ENCODE measurements at places on chromosomes 1 and 21.

DNA sequence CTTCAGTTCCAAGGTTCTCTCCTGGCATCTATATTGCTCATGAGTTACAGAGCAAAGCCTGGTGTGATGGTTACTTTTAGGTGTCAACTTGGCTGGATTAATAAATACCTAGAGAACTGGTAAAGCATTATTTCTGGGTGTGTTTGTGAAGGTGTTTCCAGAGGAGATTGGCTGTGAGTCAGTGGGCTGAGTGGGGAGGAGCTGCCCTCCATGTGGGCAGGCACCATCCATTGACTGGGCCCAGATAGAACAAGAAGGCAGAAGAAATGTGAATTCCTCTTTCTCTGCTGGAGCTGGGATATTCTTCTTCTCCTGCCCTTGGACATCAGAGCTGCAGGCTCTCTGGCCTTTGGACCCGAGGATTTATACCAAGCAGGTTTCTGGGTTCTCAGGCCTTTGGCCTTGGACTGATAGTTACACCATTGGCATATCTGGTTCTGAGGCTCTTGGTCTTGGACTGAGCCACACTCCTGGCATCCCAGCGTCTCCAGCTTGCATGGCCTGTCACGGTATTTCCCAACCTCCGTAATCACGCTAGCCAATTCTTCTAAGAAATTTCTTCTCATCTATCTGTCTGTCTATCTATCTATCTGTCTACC lies 44.5 kb downstream of the B3GALT5 start:
- no peaks in the 10 kb centered on the region for H3K4me1 ChIP-seq
- H3K27ac ChIP-seq, result no peak overlapping the region
- H3K27me3 ChIP-seq, result peaks cover 6% of the 10 kb centered on the region
- no peaks in the 10 kb centered on the region for H3K36me3 ChIP-seq
- H3K4me3 ChIP-seq, result no peak overlapping the region
- no peak for DNase-seq

- peak overlapping the region; percentile 100 for H3K4me3 ChIP-seq
- DNase-seq, result peak; percentile 85
- H3K4me1 ChIP-seq, result peaks cover 52% of the 10 kb centered on the region
- H3K36me3 ChIP-seq, result peaks cover 31% of the 10 kb centered on the region
- peak overlapping the region; percentile 99 for H3K27ac ChIP-seq
Observed at GRCh38 chr1:207050480-207051190, 373 bp downstream of the YOD1 start.

DNA sequence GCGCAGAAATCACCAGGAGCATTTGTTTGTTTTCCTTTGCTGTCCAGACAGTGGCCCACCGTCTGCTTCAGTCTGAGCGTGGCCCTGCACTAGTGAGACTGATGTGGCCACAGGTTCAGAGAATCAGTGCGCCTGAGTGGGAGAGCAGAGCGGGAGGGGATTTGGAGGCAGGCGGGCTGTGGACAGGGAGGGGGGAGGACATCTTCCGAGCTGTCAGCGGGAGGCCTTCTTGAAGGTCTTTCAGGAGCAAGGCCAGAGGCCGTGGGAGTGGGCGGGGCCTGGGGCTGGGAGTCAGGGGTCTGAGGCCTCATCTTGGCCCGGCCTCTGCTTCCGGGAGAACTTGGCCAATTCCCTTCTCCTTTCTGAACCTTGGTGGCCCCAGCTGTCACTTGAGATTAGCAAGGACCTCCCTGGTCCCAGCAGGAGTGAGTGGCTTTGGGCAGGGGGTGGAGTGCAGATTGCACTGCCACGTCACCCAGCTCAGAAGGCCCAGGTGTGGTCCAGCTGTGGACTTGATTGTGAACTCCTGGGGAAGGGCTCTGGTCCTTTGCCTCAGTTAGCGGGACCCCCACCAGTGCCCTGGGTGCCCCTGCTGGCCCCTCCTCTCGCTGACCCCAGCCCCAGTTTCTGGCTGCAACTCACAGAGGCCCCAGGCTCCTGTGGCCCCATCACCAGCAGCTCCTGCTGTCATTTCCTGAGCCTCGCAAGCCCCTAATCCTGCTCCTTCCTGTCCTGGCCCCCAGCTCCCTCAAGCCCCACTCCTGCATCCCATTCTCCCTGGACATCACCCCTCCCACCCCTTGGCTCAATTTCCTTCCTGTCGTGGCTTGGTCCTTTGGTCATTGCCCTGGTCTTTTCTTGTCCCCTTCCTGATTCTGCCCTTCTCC lies 8.4 kb downstream of the TNFRSF1B start:
- peak overlapping the region; percentile 79 for H3K4me3 ChIP-seq
- no peaks in the 10 kb centered on the region for H3K27me3 ChIP-seq
- H3K27ac ChIP-seq, result peak overlapping the region; percentile 99
- H3K4me1 ChIP-seq, result peaks cover 79% of the 10 kb centered on the region

DNA sequence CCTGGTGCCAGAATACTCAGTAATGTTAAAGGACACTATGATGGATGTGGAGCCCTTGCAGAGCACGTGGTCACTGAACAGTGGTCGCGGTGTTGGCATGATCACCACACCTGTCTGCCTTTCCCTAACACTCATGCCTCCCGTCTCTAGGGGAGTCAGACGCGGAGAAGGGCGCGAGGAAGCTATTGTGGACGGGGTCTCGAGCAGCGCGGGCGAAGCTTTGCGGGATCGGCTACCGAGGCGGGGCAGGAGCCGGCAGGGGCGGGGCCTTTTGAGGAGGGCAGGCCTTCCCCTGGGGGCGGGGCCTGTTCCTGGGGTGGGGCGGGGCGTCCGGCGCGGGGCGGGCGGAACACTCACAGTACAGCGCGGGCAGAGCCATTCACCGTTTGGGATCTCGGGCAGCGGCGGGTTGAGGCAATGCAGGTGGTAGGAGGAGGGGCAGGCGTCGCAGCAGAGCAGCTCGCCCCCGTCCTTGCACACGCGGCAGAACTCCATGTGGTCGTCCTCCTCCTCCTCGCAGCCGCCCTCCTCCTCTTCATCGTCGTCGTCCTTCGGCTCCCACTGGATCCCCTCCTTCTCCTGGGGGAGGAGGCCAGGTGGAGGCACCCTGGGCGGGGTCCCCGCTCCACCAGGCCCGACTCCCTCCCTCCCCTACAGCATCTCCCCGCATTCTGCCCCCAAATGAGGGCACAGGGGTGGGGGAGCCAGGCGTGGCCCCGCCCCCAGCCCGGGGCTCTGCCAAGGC lies 31.5 kb downstream of the CHD5 start:
- no peak overlapping the region for H3K27ac ChIP-seq
- H3K27me3 ChIP-seq, result peaks cover 4% of the 10 kb centered on the region
- peak overlapping the region; percentile 52 for H3K4me3 ChIP-seq
- no peaks in the 10 kb centered on the region for H3K36me3 ChIP-seq
- peak; percentile 58 for DNase-seq

- no peaks in the 10 kb centered on the region for H3K27me3 ChIP-seq
- H3K4me3 ChIP-seq, result peak overlapping the region; percentile 49
- peak overlapping the region; percentile 72 for H3K27ac ChIP-seq
- H3K4me1 ChIP-seq, result peaks cover 59% of the 10 kb centered on the region
Observed at GRCh38 chr1:12434174-12434573, 183.8 kb downstream of the DHRS3 start.

GRCh38 chr1:160821627-160822026 lies 25.7 kb downstream of the LY9 start:
- no peak for DNase-seq
- H3K27me3 ChIP-seq, result no peaks in the 10 kb centered on the region
- H3K4me3 ChIP-seq, result no peak overlapping the region
- peaks cover 4% of the 10 kb centered on the region for H3K36me3 ChIP-seq

- no peak overlapping the region for H3K4me3 ChIP-seq
- H3K27ac ChIP-seq, result no peak overlapping the region
- peaks cover 40% of the 10 kb centered on the region for H3K4me1 ChIP-seq
- no peak for DNase-seq
Observed at GRCh38 chr21:45094412-45094811, 20.0 kb downstream of the ADARB1 start.

- no peaks in the 10 kb centered on the region for H3K4me1 ChIP-seq
- DNase-seq, result no peak
- no peak overlapping the region for H3K4me3 ChIP-seq
- no peaks in the 10 kb centered on the region for H3K36me3 ChIP-seq
Observed at GRCh38 chr1:199815947-199816346, 211.6 kb upstream of the NR5A2 start.

- peaks cover 21% of the 10 kb centered on the region for H3K4me1 ChIP-seq
- H3K27me3 ChIP-seq, result no peaks in the 10 kb centered on the region
- DNase-seq, result no peak
- H3K27ac ChIP-seq, result no peak overlapping the region
- no peak overlapping the region for H3K4me3 ChIP-seq
- peaks cover 4% of the 10 kb centered on the region for H3K36me3 ChIP-seq
Observed at GRCh38 chr1:27560268-27561123, 43.4 kb downstream of the AHDC1 start.

DNA sequence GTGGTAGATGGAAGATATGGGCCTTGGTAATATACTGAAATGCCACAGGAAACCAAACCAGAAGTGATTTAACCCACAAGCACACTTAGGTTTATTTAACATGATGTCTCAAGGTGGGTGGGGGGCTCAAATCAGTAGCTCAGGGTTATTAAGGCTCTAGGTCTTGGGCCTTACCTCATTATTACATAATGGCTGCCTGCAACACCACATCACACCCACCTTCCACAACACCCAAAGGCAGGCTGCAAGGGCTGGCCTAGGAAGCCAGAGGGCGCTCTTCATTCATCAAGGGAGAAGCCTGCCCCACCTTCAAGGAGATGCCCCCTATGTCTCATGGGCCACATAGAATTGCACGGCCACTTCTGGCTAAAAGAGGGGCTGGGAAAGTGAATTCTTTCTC lies 6.0 kb downstream of the TFF1 start:
- no peaks in the 10 kb centered on the region for H3K4me1 ChIP-seq
- H3K27ac ChIP-seq, result no peak overlapping the region
- H3K4me3 ChIP-seq, result no peak overlapping the region

- H3K36me3 ChIP-seq, result no peaks in the 10 kb centered on the region
- DNase-seq, result no peak
- H3K4me3 ChIP-seq, result no peak overlapping the region
- H3K27me3 ChIP-seq, result peaks cover 6% of the 10 kb centered on the region
- H3K27ac ChIP-seq, result no peak overlapping the region
Observed at GRCh38 chr1:156833603-156834002, 17.0 kb upstream of the SH2D2A start.

- no peak overlapping the region for H3K4me3 ChIP-seq
- H3K36me3 ChIP-seq, result no peaks in the 10 kb centered on the region
- H3K27ac ChIP-seq, result no peak overlapping the region
- no peak for DNase-seq
Observed at GRCh38 chr21:45408801-45409261, 3.9 kb downstream of the COL18A1 start.

- no peaks in the 10 kb centered on the region for H3K36me3 ChIP-seq
- H3K4me1 ChIP-seq, result no peaks in the 10 kb centered on the region
- H3K27me3 ChIP-seq, result peaks cover 2% of the 10 kb centered on the region
- no peak overlapping the region for H3K27ac ChIP-seq
Observed at GRCh38 chr1:165289556-165289955, 67.0 kb downstream of the LMX1A start.

DNA sequence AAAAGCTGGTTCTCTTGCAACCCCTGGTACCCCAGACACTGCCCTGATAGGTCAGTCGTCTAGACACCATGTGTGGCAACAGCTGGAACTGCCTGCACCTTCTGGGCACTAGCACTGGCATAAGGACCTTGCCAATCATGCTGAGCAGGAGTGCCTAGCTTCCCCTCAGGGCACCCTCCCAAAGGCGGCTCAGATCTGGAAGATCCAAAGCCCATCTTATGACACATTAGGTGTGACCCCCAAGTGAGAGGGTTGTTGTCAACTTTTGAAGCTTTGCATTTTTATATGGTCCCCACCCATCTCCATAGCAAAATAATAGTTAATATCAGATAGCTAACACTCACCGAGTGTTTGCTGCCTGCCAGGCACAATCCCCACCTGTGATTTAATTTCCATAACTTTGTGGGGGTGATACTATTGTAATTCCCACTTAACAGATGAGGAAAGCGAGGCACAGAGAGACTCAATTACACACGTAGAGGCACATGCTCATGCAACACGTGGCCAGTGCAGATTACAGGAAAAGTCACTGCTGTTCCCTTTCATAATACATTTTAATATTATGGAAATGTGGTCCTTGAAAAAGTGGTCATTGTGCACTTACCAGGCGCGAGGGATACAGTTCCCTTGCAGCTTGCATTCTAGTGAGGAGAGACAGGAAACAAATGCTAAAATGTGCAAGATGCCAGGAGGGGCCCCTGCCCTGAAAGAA lies 25.8 kb downstream of the EXOC8 start:
- peaks cover 4% of the 10 kb centered on the region for H3K27me3 ChIP-seq
- no peak overlapping the region for H3K4me3 ChIP-seq
- no peaks in the 10 kb centered on the region for H3K36me3 ChIP-seq
- H3K27ac ChIP-seq, result no peak overlapping the region

GRCh38 chr21:43572446-43572845 lies 86.8 kb downstream of the HSF2BP start:
- no peaks in the 10 kb centered on the region for H3K4me1 ChIP-seq
- H3K4me3 ChIP-seq, result no peak overlapping the region
- H3K36me3 ChIP-seq, result no peaks in the 10 kb centered on the region
- no peak for DNase-seq

DNA sequence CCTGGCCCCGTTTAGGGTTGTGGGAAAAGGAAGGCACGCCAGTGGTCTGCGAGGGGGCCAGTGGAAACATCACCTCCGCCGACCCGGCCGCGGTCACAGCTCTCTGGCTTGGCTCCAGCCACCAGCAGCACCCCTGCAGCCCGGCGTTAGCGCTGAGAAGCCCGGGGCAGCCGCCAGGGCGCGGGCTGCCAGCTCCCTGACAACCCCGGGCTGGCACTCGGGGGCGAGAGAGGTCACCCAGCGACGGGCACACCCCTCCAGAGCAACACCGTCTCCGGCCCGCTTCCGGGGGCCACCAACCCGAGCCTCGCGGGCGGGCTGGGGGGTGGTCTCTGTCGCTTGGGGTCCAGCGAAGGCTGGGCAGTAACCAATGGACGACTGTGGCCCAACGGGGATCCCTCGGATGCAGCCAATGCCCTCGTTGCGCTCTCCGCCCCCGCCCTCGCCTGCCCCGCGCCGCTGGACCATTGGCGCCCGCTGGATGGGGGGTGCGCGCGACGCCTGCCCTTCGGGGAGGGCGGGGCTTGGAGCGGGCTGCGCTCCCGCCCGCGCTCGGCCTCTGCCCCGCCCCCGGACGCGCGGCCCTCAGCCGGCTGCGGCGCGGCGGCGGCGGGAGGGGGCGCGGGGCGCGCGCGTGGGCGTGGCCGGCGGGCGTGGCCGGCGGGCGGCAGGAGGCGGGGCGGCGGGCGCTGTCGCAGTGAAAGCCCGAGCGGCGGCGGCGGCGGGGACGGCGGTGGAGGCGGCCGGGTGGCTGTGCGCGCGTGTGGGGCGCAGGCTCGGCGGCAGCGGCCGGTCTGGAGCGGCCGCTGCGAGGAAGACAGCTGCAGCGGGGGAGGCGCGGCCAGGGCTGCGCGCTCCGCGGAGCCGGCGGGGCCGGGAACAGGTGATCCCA lies at the start of gene MAN1C1:
TSS of gene MAN1C1 (plus strand) at position 697 of the 892 bp plus-strand sequence. CDS start 1,007 bp downstream, outside the sequence.
- DNase-seq, result peak; percentile 76
- H3K27me3 ChIP-seq, result peaks cover 74% of the 10 kb centered on the region
- peaks cover 14% of the 10 kb centered on the region for H3K36me3 ChIP-seq
- H3K4me3 ChIP-seq, result peak within 1 kb of the TSS; percentile 57
